ENCODE measurements at places on chromosomes 13 and 19.

DNA sequence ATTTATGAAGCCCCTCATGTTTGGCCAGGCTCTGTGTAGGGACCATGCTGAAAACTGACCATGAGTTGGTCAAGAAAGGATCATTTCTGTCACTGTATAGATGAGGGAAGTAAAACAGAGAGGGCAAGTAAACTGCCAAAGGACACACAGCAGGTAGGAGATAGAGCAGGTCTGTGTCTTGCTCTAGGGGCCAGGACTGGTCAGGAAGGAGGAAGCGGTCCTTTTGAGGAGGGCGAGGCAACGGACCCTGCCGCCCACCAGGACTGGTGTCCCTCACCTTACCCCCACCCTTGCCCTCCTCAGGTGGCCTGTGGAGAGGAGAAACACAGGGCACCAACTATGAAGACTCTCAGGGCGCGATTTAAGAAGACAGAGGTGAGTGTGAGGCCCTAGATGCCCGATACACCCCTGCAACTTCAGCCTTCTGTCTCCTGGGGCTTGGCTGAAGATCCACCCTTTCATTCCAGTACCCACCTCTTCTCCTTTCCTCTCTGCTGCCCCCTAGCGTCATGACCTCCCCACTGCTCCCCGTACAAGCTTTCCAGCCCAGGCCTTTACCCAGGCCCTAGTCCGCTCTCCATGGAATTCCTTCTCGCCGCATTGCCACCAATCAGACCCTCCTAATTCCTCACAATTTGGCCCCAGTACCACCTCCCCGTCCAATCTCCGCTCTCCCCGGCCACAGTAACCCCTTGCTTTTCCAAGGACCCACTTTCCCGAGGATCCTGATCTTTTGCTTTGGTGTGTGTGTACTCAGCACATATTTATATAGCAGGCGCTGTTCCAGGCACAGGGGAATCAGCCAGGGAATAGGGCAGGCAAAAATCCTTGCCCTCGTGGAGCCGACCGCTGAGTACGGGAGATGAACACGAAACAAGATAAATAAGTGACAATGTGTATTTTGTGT is 3.9 kb downstream of the ANKRD24 start:
- H3K4me3 ChIP-seq = no peak overlapping the region
- H3K27me3 ChIP-seq = no peaks in the 10 kb centered on the region
- no peaks in the 10 kb centered on the region for H3K36me3 ChIP-seq
- no peak overlapping the region for H3K27ac ChIP-seq
- DNase-seq = peak; percentile 41

DNA sequence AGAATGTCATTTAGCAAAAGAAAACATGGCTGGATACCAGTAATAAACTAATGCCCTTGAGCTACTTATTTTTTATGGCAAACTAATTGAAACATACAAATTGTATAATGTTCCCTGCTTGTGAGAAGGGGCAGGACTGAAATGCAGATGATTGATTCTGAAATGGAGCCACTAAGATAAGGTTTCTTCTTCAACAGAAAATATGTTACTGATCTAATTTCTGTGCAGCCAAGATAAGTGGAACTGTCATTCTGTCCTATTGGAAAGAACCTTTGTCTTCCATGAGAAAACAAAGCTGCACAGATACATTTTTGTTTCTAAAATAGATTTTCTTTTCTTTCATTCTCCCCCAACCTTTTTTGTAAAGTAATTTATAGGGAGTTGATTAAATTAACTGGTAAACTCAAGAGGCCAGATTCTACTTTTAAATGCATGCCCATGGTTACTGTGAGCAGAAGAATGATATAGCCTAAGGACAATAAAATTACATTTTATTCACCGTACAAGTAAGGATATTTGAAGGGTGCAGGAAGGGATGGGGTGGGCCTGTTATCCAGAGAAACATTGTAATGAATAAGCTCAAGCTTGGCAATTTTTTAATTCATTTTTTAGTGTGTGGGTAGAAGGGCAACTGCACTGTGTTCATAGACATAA is 39.9 kb downstream of the STARD13 start:
- no peak for DNase-seq
- H3K27ac ChIP-seq = no peak overlapping the region
- H3K4me3 ChIP-seq = no peak overlapping the region
- no peaks in the 10 kb centered on the region for H3K36me3 ChIP-seq
- peaks cover 4% of the 10 kb centered on the region for H3K4me1 ChIP-seq

DNA sequence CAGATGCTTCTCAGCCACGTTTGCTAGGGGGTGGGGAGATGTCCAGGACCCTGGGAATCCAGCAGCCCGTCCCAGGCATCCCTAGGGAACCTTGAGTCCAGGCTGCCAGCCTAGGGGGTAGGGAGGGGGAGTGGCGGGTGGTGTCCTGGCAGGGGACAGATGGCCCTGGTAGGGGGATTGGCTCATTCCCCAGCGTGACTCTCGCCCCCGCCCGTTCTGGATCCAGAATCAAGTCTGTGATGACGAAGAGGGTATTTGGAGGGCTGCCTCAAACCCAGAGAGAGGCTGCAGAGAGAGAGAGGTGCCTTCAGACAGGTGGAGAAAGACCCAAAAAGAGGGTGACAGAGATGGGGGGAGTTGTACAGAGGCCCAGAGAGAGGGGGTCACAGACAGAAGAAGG is 4.1 kb downstream of the SLC17A7 start:
- H3K4me3 ChIP-seq = no peak overlapping the region
- no peak overlapping the region for H3K27ac ChIP-seq
- H3K27me3 ChIP-seq = no peaks in the 10 kb centered on the region

GRCh38 chr19:13942023-13942684 is 3.9 kb upstream of the PODNL1 start:
- no peaks in the 10 kb centered on the region for H3K4me1 ChIP-seq
- no peak for DNase-seq
- H3K36me3 ChIP-seq = no peaks in the 10 kb centered on the region

GRCh38 chr19:49165111-49165750 is 7.6 kb downstream of the TRPM4 start:
- H3K4me1 ChIP-seq = peaks cover 20% of the 10 kb centered on the region
- peak overlapping the region; percentile 87 for H3K27ac ChIP-seq
- H3K4me3 ChIP-seq = peak overlapping the region; percentile 3

- H3K36me3 ChIP-seq = no peaks in the 10 kb centered on the region
- H3K4me3 ChIP-seq = no peak overlapping the region
- DNase-seq = no peak
- no peaks in the 10 kb centered on the region for H3K27me3 ChIP-seq
- H3K4me1 ChIP-seq = no peaks in the 10 kb centered on the region
These were observed 128.0 kb upstream of the GPR12 start for GRCh38 chr13:26888632-26889031.

DNA sequence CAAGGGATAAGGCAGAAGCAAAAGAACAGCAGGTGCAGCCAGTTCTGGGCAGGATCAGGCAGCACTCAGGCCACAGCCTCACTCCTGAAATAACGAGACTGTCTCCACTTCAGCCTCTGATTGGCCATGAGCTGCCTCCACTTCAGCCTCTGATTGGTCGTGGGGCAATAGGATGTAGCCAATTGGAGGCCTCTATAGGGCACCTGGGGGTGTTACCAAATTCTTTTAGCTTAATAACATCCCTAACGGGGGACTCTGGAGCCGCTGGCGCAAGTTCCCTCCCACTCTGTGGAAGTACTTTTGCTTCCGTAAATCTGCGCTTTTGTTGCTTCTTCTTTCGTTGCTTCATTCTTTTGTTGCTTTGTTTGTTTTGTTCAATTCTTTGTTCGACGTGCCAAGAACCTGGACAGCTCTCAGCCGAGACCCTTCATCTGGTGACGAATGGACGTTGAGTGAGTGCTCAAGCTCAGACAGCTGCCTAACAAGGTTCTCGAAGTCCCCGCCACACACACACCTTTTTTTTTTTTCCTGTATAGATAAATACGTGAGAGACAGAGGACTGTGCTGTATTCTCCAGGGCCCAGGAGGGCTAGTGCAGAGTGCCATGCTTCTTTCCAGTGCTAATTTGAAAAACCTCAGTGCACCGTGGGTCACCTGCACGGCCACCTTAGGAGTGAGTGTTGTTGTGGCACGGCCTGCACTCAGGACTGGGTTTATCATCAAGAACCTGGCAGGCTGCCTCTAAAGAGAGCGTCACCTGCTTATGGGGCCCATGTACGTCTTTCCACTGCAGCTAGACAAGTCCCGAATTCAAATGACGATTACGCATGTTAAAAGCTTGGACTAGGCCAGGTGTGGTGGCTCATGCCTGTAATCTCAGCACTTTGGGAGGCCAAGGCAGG is 32.0 kb upstream of the TUBGCP3 start:
- no peak overlapping the region for H3K27ac ChIP-seq
- no peak for DNase-seq
- H3K4me3 ChIP-seq = no peak overlapping the region
- H3K4me1 ChIP-seq = no peaks in the 10 kb centered on the region
- no peaks in the 10 kb centered on the region for H3K27me3 ChIP-seq

DNA sequence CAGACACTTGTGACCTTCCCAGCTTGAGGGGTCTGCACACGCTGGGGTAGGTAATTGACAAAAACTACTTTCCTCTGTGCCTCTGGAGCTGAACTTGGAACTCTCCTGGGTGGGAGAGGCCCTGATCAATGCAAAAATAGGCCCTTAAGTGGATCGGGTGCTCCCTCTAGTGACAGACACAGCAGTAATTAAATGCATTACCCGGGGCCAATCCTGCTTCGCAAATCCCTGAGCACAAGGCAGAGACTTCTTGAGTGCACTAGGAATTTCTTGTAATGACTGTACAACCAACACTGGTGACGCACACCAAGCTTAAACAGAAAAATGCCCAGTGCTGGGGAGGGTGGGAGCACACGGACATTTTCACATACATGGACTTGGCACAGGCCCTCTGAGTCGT is 10.6 kb upstream of the UBE2S start:
- no peak for DNase-seq
- no peak overlapping the region for H3K27ac ChIP-seq
- H3K4me3 ChIP-seq = no peak overlapping the region
- H3K36me3 ChIP-seq = no peaks in the 10 kb centered on the region
- H3K4me1 ChIP-seq = no peaks in the 10 kb centered on the region
- H3K27me3 ChIP-seq = no peaks in the 10 kb centered on the region

GRCh38 chr13:67095621-67096020 is 134.5 kb downstream of the PCDH9 start:
- no peaks in the 10 kb centered on the region for H3K4me1 ChIP-seq
- H3K27me3 ChIP-seq = no peaks in the 10 kb centered on the region
- no peak overlapping the region for H3K27ac ChIP-seq
- H3K4me3 ChIP-seq = no peak overlapping the region
- DNase-seq = no peak

- H3K36me3 ChIP-seq = peaks cover 24% of the 10 kb centered on the region
- H3K27me3 ChIP-seq = no peaks in the 10 kb centered on the region
- no peak overlapping the region for H3K27ac ChIP-seq
- no peak for DNase-seq
- H3K4me3 ChIP-seq = no peak overlapping the region
These were observed 69.9 kb upstream of the RAP2A start for GRCh38 chr13:97364031-97364430.

DNA sequence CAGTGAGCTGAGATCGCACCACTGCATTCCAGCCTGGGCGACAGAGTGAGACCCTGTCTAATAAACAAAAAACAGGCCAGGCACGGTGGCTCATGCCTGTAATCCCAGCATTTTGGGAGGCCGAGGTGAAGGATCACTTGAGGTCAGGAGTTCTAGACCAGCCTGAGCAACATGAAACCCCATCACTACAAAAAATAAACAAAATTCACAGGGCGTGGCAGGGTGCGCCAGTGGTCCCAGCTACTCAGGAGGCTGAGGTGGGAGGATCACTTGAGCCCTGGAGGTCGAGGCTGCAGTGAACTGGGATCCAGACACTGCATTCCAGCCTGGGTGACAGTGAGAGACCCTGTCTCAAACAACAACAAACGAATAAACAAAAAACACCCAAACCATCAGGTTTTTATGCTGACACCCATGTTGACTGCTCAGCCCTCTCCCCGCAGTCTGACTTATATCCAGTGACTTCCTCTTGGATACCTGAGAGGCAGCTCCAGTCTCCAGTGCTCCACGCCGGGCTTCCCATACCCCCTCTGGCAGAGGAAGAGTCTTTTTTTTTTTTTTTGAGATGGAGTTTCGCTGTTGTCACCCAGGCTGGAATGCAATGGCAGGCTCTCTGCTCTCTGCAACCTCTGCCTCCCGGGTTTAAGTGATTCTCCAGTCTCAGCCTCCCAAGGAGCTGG is 17.7 kb downstream of the WTIP start:
- peak overlapping the region; percentile 83 for H3K27ac ChIP-seq
- peak; percentile 16 for DNase-seq
- H3K4me1 ChIP-seq = no peaks in the 10 kb centered on the region
- H3K27me3 ChIP-seq = no peaks in the 10 kb centered on the region
- no peak overlapping the region for H3K4me3 ChIP-seq

- no peaks in the 10 kb centered on the region for H3K4me1 ChIP-seq
- no peak for DNase-seq
- H3K27me3 ChIP-seq = no peaks in the 10 kb centered on the region
- H3K27ac ChIP-seq = no peak overlapping the region
These were observed 233.4 kb upstream of the SPRY2 start for GRCh38 chr13:80574113-80574850.

- DNase-seq = no peak
- no peaks in the 10 kb centered on the region for H3K27me3 ChIP-seq
These were observed 420.9 kb upstream of the NBEA start for GRCh38 chr13:34521171-34521570.

GRCh38 chr19:55585658-55586339 is 5.2 kb upstream of the ZNF579 start:
- H3K4me1 ChIP-seq = no peaks in the 10 kb centered on the region
- peak overlapping the region; percentile 31 for H3K4me3 ChIP-seq
- H3K27me3 ChIP-seq = peaks cover 20% of the 10 kb centered on the region
- peak overlapping the region; percentile 6 for H3K27ac ChIP-seq
- DNase-seq = no peak

DNA sequence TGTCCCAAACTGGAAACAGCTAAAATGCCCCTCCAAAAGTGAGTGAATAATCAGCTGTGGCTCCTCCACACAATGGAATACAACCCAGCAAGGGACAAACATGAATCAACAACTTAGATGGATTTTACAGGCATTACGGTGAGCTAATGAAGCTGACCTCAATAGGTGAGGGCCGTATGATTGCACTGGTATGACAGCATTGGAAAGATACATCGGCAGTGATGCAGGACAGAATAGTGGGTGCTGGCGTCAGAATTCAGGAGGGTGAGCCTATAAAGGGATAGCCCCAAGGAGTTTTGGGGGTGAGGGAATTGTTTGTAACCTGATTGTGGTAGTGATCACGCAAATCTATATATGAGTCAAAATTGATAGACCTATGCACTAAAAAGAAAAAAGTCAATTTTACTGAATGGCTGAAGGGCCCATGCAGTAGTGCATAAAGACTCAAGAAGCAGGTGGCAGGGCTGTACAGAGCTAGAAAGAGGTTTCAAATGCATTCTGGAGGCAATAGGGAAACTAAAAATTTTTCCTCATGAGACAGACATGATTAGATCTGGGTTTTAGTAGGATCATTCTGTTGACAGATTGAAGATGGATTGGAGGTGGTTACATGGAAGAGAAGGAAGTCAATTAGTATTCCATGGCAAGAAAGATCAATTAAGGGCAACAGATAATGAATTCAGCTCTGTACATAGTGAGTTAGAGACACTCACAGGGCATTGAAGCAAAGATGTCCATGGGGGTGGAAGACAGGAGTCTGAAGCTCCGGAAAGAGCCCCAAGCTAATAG is 90.8 kb downstream of the IRS2 start:
- DNase-seq = no peak
- H3K36me3 ChIP-seq = no peaks in the 10 kb centered on the region
- no peaks in the 10 kb centered on the region for H3K4me1 ChIP-seq

GRCh38 chr13:30322428-30322827 is 15.1 kb upstream of the KATNAL1 start:
- DNase-seq = no peak
- no peaks in the 10 kb centered on the region for H3K4me1 ChIP-seq
- no peak overlapping the region for H3K4me3 ChIP-seq
- H3K27ac ChIP-seq = no peak overlapping the region
- H3K36me3 ChIP-seq = no peaks in the 10 kb centered on the region
